NCI-H187 (cell line): ENCODE measurements at places on chromosomes 5 and 9.

DNA sequence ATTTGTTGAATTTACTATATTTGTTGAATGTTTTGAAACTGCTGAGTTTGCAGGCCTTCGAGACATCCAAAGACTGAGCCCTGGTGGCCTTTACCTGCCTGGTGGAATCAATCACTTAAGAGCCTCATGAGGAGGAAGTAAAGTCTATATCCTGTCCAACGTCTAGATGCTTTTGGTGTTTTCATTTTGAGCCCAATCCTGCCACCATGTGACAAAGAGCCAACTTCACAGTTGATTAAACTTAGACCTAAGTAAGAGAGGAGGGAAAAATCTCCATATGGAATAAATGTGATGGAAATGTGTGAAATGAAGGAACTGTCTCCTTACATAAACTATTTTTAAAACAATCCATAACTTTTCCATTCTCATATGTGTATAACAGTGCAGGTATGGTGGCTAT, 220.1 kb downstream of the PRR16 start:
- no peak for DNase-seq

DNA sequence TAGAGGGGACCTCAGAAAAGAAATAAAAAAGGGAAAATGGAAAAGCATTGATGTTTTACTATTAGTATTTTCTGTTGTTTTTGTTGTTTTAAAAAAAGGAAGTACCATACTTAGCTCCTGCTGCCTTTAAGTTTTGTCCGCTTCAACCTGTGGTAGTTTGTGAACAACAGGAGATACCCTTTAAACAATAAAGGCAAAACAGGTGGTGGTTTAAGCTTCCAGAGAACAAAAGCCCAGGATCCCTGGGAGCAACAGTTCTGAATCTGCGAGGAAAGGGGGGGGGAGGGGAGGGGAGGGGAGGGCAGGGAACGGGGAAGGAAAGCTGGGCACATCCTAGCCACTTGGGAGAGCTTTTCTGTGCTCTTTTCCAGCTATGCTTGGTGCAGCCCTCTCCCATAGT, 2.1 kb upstream of the PSIP1 start:
- DNase-seq: no peak

DNA sequence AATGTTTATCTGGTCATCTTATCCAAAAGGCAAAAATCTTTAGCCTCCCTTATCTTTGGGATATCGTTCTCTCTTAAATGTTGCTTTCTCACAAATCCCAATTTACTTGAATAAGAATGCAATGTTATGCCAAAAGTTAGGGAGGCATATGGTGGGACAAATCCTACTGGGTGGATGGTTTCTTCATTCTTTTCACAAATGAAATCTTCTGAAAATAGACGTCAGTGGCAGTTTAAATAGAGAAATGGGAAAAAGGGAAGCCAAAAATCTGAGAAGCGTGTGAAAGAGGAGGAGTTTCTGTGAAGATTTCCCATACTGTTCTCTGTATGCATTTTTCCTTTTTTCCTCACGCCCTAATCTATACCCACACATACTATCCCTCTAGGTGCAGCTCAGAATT, 2.5 kb upstream of the PCDHAC1 start:
- no peak for DNase-seq

DNA sequence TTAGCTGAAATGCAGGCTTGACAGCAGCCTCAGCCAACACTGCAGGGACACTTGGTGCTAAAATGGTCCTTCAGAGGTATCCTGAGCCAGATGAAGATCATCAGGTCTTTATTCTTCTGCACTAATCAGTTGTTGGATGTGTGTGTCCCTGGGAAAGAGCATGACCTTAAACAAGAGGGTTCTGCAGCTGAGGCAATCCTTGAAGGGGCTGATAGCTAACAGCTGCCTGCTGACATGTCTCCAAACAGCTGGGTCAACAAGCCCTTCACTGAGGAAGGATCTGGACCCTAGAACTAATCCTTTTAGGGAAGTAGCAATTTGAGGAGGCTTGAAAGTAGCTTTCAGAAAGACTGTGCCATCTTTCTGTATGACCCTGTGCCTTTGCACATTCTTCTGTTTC, 376.3 kb upstream of the ACTBL2 start:
- no peak for DNase-seq

GRCh38 chr9:87334366-87334765, 163.3 kb upstream of the DAPK1 start:
- DNase-seq: no peak

DNA sequence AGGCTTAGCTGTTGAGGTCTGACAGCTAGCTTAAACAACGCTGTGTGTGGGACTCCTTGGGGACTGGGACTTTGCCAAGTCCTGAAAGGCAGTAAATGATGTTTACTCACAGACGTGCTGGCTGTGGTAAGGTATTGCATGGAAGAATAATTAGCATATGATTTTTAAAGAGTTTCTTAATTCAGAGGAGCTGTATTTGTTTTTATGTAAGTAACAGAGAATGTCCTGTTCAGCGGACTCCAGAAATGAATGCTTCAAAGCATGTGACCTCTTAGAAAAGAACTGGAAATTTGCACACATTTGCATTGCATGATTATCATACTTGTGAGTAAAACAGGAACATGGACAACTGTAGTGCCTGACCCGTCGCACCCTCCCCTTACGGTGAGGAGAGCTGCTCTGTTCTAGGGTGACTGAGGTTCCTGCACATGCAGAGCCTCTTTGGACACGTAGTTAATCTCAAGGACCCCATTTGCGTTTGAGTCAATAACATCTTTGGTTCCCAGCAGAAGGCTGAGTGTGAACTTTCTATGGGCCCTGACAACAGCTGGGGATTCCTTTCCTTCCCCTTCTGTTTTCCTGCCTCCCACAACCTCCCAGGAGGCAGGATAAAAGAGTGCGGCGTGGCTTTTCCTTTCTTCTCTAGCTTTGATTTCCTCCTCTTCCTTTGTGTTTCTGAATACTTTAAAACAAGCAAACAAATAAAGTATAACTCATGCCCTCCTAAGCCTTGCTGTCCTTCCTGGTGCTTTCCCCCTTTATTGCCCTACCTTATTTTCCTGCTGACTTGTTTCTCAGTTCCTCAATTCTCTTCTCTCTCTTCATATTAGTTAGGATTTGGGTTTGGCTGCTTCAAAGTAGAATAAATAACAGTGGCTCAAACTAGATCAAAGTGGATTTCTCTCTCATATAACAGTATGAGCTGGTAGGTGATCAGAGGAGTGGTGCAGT, 157.2 kb upstream of the CD180 start:
- peak; percentile 9 for DNase-seq
